ENCODE measurements at places on chromosomes 11 and 22.
A peak's percentile ranks its signal among the peaks of the same experiment; 100 is the strongest.

GRCh38 chr11:2902784-2903671 lies 17.5 kb upstream of the CDKN1C start:
- DNase-seq = no peak

- DNase-seq = no peak
These were observed 2.6 kb upstream of the TCIRG1 start for GRCh38 chr11:68036141-68036716.

- DNase-seq = no peak
These were observed 87.6 kb upstream of the APOA1 start for GRCh38 chr11:116925050-116925449.

- no peak for DNase-seq
These were observed 9.2 kb downstream of the LIN7C start for GRCh38 chr11:27497284-27497866.

- peak; percentile 16 for DNase-seq
These were observed 5.5 kb downstream of the TTC28 start for GRCh38 chr22:28674121-28674563.

- DNase-seq = no peak
These were observed 11.5 kb downstream of the STARD10 start for GRCh38 chr11:72782081-72782920.

DNA sequence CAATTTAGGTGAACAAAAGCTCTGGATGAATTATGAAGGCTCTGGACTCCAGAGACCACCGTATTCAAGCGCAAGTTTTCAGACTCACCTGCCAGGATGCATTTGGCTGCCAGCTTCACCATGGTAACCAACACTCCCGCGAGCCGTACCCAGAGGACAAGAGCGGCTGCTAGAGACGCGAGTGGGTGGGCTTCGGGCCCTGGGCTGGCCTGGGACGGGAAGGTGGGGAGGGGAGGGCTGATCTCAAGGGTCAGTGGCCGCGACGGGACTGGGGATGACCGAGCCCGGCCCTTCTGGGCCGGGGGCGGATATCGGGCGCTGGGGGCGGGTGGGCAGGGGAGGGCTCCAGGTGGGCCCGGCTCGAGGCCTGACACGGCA lies 344 bp downstream of the IFT27 start:
- DNase-seq = no peak

GRCh38 chr11:121889931-121890330 lies 226.1 kb downstream of the BLID start:
- DNase-seq = no peak

DNA sequence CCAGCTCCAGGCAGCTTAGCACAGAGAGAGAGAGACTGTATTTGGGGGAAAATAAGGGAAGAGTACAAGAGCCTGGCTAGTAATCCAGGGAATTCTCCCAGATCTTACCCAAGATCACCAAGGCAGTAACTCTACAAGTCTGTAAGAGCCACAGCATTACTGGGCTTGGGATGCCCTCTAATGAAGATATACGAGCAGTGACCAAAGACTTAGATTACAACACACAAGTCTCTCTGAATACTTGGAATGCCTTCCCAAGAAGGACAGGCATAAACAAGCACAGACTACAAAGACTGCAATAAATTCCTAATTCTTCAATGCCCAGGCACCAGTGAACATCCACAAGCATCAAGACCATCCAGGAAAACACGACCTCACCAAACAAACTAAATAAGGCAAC lies 17.7 kb downstream of the DNAJC24 start:
- DNase-seq = no peak

DNA sequence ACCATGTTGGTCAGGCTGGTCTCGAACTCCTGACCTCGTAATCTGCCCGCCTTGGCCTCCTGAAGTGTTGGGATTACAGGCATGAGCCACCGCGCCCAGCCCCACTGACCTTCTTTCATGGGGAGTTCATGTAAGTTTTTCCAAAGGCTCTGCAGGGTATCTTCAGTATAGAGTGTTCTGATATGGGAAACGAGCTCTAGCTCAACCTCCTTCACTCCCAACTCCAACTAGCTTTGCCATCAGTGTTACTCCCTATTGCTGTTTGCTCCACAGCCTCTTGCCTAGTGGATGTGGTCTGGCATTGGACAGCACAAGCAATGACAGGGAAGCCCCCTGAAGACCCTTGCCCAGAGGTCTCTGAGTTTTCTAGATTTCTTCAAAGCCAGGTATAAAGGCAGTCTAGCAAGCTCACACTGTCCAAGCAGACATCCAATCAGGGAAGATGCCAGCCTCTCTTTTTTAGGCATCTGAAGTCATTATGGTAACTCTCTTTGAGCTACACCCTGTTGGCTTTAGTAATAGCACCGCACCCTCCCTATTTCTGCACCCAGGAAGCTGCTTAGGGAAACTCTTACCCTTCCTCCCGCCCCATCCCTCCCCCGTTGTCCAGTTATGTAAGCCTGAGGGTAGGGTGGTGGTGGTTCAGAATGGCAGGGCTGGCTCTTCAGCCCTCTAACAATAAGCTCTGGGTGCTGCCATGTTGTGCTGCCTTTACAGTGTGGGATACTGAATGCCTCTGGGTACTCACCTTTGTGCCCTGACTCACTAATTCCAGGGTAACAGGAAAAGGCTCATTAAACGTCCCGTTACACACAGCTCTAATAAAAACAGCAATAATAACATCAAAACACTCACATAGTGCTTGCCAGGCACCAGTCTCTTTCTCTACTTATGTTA lies 41.4 kb upstream of the CLDN5 start:
- no peak for DNase-seq

DNA sequence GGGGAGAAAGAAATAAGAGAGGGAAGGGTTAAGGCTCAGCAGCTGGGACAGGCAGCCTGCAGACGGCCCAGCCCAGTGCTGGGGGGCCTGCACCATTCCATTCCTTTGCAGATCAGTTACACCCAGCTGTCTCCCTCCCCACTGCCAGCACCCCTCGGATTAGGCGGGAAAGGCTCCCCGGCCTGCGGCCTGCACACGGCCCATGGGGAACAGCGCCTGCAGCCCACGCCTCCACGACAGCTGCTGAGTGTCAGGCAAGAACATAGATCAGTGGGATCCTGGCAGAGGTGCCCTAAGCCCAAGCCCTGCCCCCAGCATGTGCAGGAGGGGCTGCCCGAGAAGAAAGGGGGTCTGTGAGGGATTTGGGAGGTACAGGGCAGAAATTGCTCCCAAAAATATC lies 65.8 kb upstream of the MYOD1 start:
- DNase-seq = no peak

DNA sequence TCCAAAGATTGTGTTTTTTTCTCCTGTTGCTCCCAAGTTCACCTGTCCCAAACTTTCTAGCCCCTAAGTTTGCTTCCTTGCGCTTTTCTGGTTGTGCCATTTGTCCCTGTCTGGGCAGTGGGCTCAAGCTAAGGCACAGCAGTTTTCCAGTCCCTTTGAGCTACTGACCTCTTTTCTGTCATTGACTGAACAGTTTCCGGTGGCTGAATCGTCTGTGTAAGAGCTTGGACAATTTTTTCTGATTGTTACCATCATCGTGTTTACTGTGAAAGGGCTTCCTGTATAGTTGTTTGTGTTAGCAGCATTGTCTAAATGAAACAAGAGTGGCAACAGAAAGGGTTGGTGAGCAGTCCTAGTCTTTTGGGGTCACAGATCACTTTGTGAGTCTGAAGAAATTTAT lies 49.8 kb downstream of the BMAL1 start:
- no peak for DNase-seq

DNA sequence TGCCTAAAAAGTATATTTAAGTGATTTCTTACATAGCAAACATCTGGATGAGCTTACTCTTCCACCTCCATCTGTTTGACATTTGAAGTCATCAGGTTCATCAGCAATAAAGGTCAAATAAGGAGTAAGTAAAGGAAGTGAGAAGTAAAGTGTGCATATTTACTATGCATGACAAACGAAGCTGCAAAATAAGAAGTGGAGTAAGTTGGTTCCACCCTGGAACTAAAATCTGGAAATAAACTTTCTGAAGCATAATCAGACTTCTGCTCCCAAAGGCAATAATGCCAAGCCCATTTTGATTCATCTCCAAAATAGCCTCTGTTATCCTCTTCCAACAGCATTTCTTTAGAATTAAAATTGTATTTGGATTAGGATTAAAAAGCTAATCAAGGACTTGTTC lies 8.4 kb upstream of the FIBIN start:
- DNase-seq = no peak

DNA sequence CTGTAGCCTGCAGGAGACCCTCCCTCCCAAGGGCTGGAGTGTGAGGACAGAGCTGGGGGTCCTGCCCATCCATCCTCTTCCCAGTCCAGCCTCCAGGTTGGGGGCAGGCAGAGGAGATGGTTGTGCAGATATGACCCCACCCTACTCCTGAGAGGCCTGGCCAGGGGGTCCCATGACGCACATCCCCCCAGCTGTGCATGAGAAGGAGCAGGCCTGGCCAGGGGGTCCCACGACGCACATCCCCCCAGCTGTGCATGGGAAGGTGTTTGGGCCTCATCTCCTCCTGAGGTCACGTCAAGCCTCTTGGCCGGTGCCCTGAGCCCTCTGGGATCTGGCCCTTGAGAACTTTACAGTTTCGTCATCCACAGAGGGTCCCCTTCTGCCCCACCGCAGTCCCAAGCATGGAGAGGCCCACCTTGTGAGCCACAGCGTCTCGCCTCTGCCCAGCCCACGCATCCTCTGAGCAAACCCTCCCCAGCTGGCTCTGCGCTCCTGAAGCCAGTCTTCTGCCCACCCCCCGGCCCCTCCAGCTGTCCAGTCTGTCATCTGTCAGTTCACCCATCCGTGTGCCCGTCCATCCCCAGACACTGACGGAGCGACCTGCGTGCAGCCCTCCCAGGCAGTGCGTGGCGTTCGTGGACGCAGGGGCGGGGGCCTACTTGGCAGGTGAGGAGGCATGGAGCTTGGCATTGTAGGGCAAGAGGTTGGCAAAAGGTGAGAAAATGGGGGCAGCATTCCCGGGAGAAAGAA lies 2.3 kb downstream of the ANO9 start:
- DNase-seq = no peak

- DNase-seq = no peak
These were observed 440.9 kb upstream of the RAG2 start for GRCh38 chr11:37038911-37039310.

All from stimulated activated CD8-positive, alpha-beta memory T cell treated with anti-CD3 and anti-CD28 coated beads, Interleukin-7, amount 100 ng/mL, for 4 hours (primary cell).